ENCODE measurements at places on chromosomes 7 and 10. TPM values are rescaled to one million over a fixed set of nuclear protein-coding genes. Genes with fewer than 3 reads are reported as not detected.

Gene PPP1R17
- not detected for polyA plus RNA-seq

Gene CCNJ
- 19.6 TPM for polyA plus RNA-seq

Gene CEP55
- polyA plus RNA-seq: 12.9 TPM

Gene KCNH2
- 21.0 TPM for polyA plus RNA-seq

Data from left renal cortex interstitium (tissue), 4 donors.